ENCODE measurements at places on chromosomes 3 and 15.

GRCh38 chr15:59557581-59557980, 54.0 kb upstream of the GCNT3 start:
- no peak for DNase-seq

GRCh38 chr3:179768080-179768479, 115.2 kb downstream of the USP13 start:
- no peak for DNase-seq

DNA sequence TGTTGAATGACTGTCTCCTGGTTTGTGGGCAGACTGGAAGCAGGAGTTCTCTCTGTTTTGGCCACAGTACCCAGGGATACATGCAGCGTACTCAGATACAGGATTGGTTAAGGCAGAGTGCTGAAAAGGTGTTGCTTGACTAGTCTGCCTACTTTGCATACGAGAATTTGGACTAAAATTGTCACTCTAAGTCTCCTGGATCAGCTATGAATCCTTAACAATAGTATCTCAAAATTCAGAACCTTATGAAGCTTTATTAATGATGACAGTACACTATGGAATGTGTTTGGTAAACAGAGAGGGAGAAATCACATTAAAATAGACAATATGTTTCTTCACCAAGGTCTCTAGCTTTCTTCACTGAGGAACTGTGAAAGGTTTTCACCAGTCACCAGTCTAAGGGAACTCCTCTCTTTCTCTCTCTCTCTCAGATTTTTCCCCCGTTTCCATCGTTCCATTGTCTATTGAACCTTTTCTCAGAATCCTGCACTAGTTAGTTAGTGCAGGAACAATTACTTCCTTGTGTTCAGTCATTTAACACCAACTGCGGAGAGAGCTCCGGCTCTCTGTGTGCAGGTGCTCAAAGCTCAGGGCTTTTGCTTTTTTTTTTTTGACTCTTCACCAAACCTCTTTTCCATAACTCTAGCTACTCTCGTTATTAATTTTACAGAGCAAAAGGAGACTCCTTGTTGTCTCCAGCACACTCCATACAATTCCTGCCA, 85.9 kb upstream of the FNDC3B start:
- no peak for DNase-seq

GRCh38 chr15:57580866-57581265, 10.8 kb upstream of the MYZAP start:
- DNase-seq: no peak

DNA sequence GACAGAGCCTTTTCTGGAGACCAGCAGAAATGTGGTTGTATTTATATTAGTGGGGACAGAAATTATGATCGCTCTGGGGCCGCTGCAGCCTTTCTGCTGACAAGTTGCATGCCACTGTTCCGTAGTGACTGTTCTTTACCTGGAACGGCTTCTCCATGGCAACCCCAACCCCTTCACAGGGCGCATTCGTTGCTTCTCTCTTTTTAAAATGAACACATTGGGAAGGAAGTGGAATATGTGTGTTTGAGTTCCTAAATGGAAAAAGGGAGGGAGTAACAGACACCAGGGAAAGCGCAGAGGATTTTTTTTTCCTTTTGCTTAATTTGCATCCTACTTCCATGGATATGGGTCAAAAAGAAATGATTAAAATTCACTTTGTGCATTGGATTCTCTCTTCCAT, 482.0 kb upstream of the SUCLG2 start:
- no peak for DNase-seq

DNA sequence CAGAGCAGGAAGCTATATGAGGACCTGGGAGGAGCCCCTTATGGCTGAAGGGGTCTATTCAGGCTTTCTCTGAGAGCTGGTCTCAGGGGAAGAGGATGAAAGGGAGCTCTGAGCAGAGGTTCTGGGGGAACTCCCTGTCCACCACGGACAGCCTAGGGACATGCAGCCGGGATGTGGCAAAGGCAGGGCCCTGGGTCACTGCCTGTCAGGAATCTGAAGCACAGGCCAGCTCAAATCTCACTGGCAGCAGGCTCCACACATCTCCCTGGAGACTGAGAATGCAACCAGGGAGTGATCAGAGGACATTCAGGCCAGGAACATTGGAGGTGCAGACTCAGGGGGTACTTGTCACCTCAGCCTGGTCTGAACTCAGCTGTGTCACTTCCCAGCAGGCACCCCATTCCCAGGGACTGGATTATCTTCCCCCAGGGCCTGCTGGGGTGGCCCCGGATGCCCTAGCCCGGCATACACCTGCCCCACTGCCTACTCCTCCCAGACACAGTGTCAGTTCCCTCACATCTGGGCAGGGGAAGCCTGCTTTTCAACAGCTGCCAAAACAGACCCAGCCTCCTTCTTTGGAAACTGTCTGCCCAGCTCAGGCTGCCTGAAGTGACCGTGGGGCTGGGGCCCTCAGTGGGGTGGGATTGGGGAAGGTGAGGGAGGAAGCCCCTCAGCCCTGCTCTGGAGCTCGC, 18.3 kb upstream of the SEMA3F start:
- DNase-seq: no peak

- DNase-seq: no peak
Measured at GRCh38 chr3:76643623-76644304, 396.1 kb upstream of the ROBO2 start.

DNA sequence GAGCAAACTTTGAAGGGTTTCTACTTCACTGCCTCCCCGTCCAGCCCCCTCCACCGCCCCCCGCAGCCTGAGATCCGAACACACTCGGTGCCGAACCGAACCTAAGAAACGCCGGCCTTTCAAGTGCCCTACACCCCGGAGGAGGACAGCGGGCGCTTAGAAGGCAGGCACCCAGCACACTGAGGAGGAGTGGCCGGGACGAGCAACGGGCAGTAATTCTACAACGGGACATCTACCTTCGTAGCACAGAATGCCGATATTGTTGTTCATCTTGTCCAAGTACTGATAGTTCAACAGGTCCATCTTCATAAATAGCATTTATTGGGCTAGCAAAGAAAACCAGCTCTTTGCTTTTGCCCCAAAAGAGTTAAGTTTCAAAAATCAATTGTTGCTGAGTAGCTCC, 513 bp downstream of the VGLL4 start:
- no peak for DNase-seq

- DNase-seq: no peak
Measured at GRCh38 chr3:99506-99905, 97.1 kb upstream of the CHL1 start.

- DNase-seq: no peak
Measured at GRCh38 chr3:154584041-154584440, 154.1 kb upstream of the GPR149 start.

- DNase-seq: no peak
Measured at GRCh38 chr15:48596415-48596814, 49.1 kb downstream of the FBN1 start.

DNA sequence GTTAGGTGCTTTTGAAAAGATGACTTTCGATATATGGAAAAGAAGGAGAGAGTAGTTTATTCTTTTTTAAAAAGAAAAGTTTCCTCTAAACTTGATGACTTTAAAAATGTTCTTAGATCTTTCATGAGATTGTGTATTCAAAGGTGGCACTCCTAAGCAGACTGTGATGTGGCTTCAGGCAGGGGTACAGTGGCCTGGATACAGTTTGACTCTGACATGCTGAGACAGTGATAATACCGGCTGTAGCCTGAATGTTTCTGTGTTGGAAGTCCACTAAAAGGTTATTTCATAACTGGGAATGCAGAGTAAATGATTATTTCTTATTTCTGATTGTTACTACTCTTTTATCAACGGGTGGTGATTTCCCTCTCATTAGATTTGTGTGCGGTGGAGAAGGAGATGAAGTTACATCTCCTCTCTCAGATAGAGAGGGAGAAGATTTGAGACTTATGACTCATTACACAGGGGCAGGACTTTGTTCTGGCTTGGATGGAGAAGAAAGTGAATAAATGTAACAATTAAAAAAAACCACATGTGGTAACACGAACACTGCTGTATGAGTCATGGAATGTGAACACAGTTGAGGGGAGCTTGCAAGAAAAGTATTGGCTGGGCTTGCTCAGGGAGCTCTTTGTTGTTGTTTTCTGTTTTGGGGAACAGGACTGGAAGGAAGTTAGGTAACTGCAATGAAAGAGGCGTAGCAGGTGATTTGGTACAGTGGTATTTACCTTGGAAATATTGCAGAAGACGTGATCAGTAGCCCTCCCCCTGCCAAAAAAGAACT, 21.6 kb downstream of the SPTSSB start:
- no peak for DNase-seq

DNA sequence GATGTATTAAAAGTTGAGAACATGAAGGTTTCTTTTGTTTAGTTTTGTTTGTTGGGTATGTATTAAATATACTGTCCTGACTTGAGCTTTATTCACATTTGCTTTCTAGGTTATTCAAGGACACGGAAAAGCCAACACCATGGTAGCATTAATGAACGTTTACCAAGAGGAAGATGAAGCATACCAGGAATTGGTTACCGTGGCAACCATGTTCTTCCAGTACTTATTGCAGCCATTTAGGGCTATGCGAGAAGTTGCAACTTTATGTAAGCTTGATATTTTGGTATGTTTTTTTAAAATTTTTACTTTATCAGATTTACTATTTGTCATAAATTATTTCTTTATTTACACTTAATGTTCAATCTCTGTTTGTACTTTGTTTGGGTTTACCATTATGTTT, 3.6 kb downstream of the WHAMM start:
- DNase-seq: no peak

- no peak for DNase-seq
Measured at GRCh38 chr3:28462866-28463265, 114.2 kb upstream of the AZI2 start.

DNA sequence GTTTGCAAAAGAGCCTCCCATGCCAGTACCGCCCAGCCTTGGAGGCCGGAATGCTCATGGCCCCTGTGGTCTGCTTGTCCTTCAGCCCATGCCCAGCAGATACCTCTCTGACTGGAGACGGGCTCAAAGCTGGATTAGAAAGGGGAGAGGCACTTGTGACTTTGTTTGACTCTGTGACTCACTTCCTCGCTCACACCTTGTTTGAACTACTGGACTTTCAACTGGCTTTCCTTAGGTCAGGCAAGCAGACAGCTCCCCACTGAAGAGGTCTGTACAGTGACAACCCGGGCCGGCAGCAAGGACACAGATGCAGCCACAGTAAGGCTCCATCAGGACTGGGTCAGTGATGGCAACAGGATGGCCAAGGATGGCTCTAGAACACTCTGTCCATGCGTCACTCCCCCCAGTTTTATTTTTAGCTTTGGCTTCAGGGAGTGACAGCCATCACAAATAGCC, 98.6 kb upstream of the ABHD17C start:
- DNase-seq: no peak

DNA sequence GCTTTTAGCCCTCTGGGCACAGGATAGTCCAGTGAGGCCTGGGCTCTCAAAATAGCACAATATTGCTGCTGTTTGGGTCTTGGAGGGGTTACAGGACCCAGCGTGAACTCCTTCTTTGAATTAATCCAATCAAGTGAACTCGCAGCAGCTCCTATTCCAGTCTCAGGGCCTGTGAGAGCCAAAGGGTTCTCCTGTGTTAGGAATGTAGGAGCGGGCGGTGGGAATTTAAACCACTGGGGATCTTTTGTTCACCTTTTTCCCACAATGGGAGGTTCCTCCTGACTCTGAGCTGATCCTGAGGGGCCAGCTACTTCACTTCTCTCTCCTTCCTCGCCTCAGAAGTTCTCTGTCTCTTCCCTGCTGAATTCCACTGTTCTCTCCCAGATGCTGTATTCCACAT, 504.0 kb downstream of the UNC13C start:
- DNase-seq: no peak

- no peak for DNase-seq
Measured at GRCh38 chr3:5239602-5240001, 52.1 kb downstream of the EDEM1 start.

- DNase-seq: no peak
Measured at GRCh38 chr15:42932833-42933515, 12.4 kb upstream of the TTBK2 start.

GRCh38 chr15:39127151-39127790, 453.6 kb upstream of the THBS1 start:
- no peak for DNase-seq

- DNase-seq: no peak
Measured at GRCh38 chr3:169295126-169295525, 368.4 kb downstream of the MECOM start.

- DNase-seq: no peak
Measured at GRCh38 chr15:97168704-97169475, 791.6 kb upstream of the ARRDC4 start.

GRCh38 chr3:54882129-54882833, 45.6 kb downstream of the LRTM1 start:
- no peak for DNase-seq

DNA sequence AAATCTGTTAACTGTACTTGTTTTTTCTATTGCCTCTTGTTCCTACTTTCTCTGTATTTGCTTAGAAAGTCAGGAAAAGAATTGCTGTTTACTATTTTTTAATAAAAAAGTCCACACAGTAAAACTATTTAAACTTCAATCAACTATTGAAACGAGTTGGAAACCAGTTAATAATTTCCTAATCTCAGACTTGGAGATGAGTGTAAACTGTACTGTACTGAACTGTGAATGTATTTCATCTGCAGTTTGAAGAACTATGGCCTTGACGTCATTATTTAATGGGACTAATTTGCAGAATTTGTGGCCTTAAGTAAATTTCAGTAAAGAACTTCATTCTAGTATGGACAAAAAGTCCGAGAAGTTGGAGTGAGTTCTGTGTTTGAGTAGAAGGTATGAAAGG, 89.1 kb downstream of the LRRC28 start:
- DNase-seq: no peak

- no peak for DNase-seq
Measured at GRCh38 chr15:69154684-69155083, 5.8 kb upstream of the GLCE start.

GRCh38 chr3:126407412-126408044, 12.8 kb downstream of the CFAP100 start:
- DNase-seq: no peak

GRCh38 chr3:175890066-175890465, 1030.9 kb downstream of the NAALADL2 start:
- no peak for DNase-seq

DNA sequence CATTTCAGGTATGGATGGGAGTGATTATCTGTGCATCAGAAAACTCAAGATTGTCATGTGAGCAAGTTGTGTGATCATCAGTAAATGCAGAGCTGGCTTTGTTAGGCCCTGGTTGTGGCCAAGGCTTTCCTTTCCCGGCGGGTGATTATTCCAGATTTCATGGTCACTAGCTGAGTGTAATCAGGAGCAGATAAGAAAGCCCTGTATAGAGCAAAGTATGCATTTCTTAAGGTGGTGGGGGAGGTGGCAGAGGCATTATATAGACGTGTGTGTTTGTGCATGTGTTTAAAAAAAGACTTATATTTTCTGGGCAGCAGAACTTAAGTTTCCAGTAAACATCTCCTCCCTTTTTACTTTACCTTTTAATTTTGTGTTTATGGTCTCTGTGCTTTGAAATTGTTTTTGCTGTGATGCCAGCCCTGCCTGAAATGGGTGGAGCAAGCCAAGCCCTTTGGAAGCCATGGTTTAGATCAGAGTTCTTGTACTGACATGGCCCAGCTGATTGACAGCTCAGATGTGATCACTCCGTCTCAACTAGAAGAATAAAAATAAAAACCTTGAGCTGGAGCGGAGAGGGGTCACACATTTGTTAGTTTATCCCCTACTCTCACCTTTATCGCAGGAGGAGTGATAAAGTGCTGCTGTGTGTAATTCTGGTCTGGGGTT, 22.2 kb downstream of the SMAD3 start:
- no peak for DNase-seq
